ENCODE measurements at places on chromosomes 12 and 14.
A peak's percentile ranks its signal among the peaks of the same experiment; 100 is the strongest.

DNA sequence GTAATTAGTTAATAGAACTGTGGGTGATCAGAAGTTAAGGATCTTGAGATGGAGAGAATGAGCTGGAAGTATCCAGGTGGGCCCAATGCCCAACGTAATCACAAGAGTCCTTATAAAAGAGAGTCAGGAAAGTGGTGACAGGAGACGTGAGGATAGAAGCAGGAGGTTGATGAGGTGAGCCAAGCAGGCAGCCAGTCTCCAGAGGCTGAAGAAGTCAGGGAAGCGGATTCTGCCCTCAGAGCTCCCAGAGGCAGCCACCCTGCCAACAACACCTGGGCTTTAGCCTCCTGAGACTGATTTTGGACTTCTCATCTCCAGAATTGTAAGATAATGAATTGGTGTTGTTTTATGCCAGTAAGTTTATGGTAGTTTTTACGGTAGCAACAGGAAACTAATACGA is 10.1 kb upstream of the SAV1 start:
- no peak for DNase-seq

GRCh38 chr12:57243521-57244311 is 7.3 kb downstream of the STAC3 start:
- peak; percentile 83 for DNase-seq

- no peak for DNase-seq
Measured at GRCh38 chr14:92515546-92516343, 2.2 kb downstream of the RIN3 start.

GRCh38 chr12:27504507-27504906 is 19.5 kb upstream of the PPFIBP1 start:
- DNase-seq = no peak

DNA sequence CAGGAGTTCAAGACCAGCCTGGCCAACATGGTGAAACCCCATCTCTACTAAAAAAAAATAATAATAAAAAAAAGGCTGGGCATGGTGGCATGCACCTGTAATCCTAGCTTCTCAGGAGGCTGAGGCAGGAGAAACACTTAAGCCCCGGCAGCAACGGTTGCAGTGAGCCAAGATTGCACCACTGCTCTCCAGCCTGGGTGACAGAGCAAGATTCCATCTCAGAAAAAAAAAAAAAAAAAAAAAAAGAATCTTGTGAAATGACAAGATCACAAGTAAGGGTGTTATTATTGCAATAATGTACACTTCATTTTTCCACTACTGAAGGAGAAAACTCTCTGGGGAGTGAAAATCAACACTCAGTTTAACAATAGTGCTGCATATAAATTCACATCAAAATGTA is 8.8 kb upstream of the PTGR2 start:
- DNase-seq = no peak

DNA sequence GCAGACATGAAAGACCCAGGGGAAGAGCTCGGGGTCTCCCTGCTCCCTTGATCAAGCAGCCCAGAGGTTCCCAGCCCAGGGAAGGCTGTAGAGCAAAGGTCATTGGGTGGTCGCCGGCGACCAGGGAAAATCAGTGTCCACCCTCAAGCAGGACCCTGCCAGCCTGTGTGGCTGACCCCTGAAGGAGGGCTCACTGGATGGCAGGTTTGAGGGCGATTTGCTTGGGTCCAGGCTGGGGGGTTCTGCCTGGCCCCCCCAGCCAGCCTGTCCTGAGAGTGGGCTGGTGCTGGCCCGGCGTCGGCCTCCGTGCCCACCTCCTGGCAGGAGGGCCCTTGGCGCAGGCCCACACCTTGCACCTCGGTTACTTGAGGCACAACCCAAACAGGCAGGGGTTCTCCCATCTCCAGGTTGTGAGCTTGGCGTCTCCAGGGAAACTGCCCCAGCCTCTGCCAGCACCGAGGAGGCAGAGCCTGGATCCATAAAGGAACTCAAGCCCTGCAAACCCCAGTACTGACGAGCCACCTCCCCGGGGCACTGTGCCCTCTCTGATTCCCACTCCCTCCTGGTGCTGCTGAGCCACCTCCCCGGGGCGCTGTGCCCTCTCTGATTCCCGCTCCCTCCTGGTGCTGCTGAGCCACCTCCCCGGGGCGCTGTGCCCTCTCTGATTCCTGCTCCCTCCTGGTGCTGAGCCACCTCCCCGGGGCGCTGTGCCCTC is 329.0 kb upstream of the SFSWAP start:
- no peak for DNase-seq

GRCh38 chr12:50505675-50506530 is 1.1 kb downstream of the DIP2B start:
- no peak for DNase-seq
